ENCODE measurements at places on chromosomes 7 and 10.
A peak's percentile ranks its signal among the peaks of the same experiment; 100 is the strongest.

DNA sequence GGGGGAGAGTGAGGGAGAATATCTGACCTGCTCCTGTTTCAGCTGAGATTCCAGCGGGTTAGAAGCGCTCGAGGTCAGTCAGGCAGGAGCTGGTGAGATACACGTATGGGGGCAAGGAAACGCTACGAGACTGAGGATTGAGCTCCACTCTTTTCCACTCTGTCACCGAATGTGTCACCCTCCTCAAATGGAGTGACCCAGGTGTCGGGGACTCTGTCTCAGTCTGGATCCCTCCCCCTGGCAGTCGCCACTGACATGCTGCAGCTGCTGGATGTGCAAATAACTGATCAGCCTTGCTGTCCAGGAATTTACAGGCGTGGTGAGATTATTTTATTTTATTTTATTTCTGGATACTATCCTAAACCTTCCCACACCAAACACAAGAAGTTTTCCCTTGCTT is 100.9 kb upstream of the DPP6 start:
- DNase-seq, result no peak

DNA sequence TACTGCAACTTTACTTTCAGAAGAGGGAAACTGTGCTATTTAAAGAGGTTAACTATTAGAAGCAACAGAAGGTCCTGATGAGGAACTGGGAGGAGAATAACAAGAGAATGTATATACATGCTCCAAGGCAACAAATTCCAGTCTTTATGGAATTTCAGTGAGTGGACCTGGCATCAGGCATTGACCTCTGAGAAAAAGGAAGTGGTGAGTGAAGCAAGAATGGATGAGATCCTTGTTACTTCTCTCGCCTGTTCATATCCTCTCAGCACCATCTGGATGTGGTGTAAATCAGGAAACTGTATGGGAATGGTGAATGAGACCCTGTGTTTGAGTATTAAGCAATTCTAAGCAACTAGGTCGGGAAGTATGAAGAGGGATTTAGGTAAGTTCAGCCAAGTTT is 30.3 kb upstream of the KBTBD2 start:
- peak; percentile 83 for DNase-seq

DNA sequence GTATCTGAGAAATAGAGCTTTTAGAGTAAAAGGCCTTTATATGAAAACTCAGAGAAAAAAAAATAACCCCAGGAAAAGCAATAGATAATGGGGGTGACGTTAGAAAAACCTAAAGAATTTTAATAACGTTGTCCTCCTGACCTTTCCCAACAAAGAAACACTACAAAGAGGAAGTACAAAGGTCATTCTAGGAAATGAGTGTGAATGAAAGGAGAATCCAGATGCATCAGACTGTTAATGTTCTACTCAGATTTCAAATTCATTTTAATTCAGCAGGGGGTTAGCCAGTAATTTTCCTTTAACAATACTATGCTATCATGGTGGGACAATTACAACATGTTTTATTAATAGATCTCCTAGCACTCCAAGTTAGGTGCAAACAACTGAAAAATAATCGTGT is 73.8 kb upstream of the CDK1 start:
- peak; percentile 13 for DNase-seq

DNA sequence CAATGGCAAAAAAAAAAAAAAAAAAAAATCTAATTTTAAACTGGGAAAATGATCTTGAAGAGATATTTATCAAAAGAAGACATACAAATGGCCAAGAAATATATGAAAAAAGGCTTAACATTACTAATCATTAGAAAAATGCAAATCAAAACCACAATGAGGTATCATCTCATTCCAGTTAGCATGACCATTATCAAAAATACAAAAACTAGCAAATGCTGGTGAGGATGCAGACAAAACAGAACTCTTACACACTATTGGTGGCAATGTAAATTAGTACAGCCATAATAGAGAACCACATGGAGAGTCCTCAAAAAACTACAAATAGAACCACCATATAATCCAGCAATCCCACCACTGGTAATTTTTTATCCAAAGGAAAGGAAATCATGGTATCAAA is 489.6 kb downstream of the TNS3 start:
- no peak for DNase-seq

DNA sequence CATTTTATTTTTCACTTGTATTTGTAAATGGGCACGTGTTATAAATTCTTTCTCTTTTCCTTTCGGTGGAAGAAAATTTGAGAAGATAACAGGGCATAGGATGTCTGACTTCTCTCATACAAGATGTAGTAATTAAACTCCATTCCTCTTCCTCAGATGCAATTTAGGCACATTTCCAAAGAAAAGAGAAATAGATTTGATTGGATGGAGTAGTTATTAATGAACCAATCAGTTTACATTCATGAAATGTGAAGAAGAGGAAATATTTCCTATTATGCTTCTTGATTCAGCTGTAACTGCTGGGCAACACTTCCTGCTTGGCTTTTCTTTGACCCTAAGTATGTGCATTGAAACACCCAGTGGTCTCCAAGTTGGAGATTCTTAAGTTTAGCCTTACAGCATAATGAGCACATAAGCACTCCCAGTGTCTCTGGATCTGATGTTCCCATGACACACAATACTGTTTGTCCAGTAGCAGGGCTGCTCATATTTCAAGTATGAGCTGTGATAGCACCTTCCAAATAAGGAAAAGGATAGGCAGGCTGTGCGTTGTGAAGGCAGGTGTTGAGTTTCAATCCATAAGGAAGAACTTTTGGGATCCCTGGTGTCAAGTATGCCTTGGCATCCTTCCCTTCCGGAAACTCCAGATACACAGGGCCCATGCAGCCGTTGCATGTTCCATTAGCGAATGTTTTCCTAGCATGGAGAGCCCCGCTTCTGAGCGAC is 33.4 kb upstream of the COBL start:
- peak; percentile 75 for DNase-seq

DNA sequence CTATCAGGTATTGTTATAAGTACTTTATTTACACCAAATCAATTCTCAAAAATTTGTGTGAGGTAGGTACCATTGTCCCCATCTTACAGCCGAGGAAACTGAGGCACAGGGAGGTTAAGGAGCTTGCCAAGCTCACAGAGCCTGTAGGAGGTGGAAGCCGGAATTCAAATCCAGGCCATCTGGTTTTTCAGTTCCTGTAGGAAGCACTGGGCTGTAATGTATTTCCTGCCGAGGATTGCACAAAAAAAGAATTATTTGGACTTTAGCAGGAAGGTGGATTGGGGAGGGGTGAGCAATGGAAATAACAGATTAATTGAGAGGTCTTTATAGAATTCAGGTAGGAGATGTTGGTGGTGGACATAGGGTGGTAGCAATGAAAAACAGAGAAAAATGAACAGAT is 315.3 kb upstream of the AUTS2 start:
- no peak for DNase-seq

DNA sequence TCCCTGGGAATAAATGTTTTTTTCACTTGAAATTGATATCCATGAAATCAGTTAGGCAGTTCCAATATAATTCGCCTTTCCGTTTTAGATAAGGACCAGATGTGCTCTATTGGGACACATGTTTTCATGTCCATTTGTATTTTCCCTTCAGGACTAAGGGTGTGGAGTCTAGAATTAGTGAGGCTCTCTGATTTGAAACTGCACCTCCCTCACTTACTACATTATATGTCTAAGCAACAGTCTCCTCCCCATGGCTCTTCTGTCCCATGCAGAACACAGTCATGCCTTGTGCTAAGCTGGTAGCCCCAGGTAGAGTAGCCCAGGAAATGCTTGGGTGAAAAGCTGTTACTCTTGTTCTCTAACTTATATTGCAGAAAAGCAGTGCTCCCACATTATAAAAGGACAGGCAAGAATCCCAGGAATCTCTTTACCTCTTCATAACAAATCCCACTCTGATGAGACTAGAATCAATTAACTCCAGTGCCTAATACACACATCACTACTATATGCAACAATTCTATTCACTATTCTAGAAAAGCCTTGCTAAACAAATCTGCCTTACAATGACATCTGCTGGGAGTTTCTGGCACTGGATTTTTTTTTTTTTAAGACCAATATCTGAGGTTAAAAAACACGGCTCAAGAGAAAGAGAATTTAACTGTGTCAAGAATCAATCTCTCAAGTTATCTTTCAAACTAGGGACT is 293.9 kb downstream of the SNX13 start:
- peak; percentile 22 for DNase-seq

GRCh38 chr7:136685501-136686173 is 182.8 kb upstream of the CHRM2 start:
- DNase-seq, result no peak

- DNase-seq, result peak; percentile 85
Measured at GRCh38 chr7:95104739-95105138, 197.3 kb downstream of the PPP1R9A start.

DNA sequence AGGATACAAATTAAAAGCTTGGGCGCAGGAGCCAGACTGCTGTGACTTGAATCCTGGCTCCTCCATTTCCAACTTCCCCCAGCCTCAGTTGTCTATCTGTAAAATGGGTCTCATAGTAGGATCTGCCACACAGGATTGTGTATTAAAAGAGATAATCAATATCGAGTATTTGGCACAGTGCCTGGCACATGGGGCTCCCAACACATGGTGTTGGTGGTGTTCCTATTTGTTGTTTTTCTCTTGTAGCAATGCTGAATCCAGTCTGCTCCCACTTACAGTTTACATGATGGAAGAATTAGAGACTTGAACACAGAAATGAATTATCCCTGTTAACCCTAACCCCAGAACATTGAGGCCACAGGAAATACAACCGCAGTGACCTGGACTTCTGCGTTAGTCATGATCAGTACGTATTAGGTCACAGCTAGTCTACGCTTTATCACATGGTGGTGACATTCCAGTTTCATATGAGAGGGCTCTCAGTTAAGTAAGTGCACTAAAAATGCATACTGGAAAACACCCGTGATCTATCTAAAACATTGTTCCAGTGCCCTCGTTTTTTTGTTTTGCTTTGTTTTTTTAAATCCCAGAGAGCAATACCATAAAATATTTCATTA is 169.5 kb upstream of the KLF14 start:
- peak; percentile 84 for DNase-seq

DNA sequence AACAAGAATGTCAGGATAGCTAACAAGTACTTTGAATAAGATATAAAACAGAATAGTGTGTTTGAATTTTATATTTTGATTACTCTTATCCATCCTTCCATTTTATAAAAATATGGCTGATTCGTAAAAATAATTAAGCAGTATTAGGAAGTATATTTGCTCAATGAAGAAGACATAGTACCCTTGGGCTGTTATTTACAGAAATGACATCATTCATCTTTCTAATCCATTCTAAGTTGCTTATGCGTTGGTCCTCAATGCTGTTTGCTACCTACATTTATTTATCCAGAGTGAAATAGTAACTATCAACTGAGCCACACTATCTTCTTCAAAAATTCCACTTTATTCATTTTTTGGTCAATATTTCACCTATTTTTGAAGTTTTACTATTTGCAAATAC is 2.1 kb upstream of the ZNF804B start:
- no peak for DNase-seq

DNA sequence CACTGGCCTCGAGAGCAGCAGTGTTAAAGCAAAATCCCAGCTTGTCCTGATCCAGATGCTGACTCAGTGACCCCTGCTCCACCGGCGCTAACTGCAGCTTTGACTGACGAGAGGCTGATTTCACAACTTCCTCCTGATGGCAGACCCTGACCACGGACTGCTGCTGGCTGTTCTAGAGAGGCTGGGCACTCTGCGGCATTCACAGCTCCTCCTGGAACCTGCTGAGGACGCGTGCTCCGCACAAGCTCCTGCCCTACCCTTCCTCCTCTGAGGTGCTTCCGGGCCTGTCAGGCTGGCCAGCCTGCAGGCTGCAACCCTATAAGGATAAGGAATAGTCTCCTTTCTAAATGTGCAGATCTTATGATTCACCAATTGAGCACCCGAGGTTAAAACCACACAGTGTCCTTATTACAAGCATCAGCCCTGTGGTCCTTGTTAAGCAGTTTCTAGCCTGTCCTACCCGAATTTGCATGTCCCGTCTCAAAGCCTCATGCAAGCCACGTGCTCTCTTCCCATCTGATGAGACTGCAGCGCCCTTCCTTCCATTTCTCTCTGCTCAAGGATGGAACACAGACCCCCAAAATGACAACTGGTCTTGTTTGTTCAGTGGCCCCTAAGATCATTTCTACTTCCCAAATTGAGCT is 35.5 kb upstream of the NCAPG2 start:
- peak; percentile 97 for DNase-seq

DNA sequence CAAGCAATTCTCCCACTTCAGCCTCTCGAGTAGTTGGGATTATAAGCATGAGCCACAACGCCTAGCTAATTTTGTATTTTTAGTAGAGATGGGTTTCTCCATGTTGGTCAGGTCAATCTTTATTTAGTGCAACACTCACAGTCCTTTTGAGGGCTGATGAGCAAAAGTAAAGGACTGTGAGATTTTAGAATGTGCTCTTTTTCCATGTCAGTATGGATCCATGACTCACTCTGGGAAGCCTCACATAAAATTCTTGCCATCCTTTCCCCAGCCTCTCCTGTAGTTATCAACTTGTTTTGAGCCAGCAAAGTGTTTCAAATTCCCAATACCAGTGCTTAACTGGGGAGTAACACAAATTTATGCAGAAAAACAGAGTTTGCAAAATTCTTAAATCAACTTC is 135.8 kb upstream of the CXCL12 start:
- DNase-seq, result no peak

- DNase-seq, result no peak
Measured at GRCh38 chr7:7869036-7869435, 99.6 kb upstream of the GLCCI1 start.

GRCh38 chr7:102236592-102237287 is 49.9 kb upstream of the SH2B2 start:
- peak; percentile 52 for DNase-seq

DNA sequence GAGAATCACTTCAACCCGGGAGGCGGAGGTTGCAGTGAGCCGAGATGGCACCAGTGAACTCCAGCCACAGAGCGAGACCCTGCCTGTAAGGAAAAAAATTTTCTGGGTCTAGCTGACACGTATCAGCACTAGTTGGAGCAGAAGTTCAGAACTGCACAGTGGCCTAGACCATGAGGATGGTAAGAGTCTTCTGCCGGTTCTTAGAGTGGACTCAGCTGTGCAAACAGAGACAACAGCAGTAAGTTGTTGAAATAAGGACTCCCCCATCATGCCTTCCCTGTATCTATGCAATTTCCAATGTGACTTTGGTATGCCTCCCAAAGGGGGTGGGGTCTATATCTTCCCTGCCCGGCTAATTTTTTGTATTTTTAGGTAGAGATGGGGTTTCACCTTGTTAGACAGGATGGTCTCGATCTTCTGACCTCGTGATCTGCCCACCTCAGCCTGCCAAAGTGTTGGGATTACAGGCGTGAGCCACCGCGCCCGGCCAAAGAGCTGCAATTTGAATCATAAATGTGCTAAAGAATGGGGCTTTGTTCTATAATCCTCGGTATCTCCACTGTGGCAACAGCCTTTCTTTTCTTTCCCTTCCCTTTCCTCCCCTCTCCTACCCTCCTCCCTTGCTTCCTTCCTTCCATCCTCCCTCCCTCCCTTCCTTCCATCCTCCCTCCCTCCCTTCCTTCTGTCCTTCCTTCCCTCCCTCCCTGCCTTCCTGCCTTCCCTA is 14.5 kb upstream of the RNF216 start:
- DNase-seq, result no peak
